ENCODE measurements at places on chromosomes 6 and 20. TPM values are rescaled to one million over a fixed set of nuclear protein-coding genes. Genes with fewer than 3 reads are reported as not detected.

TULP4 gene
- polyA plus RNA-seq = 7.6 TPM

NUP43 gene
- polyA plus RNA-seq = 5.7 TPM

KCNB1 gene
- polyA plus RNA-seq = 0.49 TPM

PGC gene
- polyA plus RNA-seq = 13.4 TPM

AIF1 gene
- 8.0 TPM for polyA plus RNA-seq

MOXD1 gene
- polyA plus RNA-seq = 15.4 TPM

SRPK1 gene
- 15.2 TPM for polyA plus RNA-seq

TFAP2C gene
- 18.3 TPM for polyA plus RNA-seq

BTN1A1 gene
- polyA plus RNA-seq = not detected

Data from esophagus (tissue), 2 donors.